ENCODE measurements at places on chromosomes 5 and 9.

DNA sequence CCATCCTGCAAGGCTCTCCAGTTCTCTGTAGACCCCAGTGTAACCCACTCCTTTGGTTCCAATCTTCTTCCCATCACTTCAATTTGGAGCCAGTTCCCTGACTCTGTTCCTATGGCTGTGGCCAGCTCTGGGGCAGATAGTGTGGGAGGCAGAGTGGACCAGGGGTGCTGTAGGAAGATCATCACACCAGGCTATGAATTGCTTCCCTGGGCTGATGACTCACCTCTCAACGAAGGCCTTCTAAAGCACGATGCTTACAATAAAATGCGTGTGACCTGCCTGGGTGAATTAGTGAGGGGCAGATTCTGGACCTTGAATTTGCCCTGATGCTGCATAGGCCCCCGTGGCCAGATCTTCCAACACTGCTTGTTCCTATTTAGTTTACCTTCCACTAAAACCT lies 289.7 kb downstream of the FBXL7 start:
- no peak for DNase-seq

DNA sequence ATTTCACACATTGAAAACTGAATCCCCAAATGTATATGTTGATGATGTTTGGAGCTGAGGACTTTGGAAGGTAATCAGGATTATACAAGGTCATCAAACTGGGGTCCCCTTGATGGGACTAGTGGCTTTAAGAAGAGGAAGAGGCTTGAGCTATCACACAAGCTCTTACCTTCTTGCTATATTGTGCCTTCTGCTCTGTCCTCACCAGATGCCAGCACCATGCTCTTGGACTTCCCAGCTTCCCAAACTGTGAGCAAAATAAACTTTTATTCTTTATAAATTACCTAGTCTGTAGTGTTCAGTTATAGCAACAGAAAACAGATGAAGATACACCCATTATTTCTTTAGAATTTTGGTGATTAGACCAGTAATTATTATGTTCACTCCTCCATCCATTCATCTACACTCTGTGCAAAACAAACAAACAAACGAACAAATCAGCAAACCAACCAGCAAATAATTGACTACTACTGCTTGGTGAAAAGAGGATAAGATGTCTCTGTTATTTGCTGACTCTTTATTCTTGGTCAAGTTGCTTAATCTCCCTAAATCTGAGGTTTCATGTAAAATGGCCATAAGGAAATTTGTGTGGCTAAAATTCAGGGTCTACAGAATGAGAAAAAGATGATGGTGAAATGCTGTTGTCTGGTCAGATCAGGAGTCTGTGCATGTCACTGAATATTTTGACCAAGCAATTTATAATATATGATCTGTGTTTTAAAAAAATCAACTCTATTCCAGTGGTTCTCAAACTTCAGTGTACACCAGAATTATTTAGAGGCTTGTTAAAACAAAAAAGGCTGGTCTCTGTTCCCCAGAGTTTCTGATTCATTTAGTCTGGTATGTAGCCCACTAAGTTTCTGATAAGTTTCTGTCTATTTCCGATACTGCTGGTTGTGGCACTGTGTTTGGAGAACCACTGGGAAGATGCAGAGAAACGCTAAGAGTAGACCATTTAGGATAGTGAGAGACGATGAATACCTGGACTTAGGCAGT lies 854.1 kb downstream of the MAT2B start:
- no peak for DNase-seq

DNA sequence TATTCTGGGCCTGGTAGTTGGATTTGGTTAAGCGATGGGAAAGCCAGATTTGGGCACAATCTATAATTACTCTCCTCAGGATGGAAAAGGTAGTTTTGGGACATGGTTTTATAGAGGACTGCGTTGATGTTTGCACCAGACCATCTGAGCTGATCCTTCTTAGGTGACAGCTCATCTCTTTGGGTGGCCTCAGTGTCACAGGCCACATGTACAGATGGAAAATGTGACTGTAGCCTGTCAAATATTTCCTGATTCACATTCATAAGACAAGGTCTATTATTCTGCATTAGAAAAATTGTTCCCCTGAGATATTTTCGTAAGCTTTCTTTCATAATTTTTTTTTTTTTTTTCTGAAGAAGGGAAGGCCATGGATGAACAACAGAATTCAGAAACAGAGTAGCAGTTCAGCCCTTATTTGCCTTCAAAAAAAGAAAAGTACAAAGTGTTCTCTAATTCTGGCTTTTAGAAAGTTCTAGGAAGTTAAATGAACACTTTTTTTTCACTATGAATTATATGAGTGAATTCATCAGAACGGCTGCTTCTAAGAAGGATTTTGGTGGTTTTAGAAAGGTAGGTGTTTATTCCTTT lies 81.0 kb downstream of the NNT start:
- no peak for DNase-seq

GRCh38 chr5:43353668-43354067 lies 40.5 kb upstream of the HMGCS1 start:
- no peak for DNase-seq

DNA sequence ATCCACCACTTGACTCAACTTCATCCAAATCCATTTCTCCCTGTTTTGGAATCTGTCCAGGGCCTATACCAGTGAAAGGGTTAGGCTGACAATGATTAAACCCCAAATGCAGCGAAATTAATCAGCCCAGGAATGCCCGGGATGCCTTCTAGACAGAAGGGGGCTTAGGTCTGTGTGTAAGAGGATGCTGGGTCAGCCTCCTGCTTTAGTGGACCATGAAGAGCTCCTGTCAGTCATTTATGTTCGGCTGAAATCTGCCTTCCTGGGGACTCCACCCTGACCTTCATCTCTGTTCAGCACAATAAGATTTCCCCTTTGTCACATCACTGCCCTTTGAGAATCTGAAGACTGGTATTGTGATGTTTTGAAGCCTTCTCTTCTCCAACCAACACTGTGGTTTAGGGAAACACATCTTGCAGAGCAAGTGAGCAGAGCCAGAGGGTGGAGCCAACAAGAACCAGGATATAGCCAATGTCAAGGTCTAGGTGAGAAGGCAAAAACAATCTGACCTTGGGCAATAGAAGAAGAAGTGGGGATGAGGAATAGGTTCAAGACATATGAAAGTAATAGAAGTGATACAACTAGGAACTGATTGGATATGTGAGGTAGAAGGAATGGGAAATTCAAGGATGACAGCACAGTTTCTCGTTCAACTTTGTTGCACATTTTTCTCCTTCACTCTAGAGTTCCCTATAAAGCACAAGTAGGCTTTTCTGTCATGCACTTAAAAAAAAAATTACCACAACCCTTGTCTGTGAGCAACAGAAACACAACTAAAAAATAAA lies 234.4 kb downstream of the ARHGAP26 start:
- no peak for DNase-seq

- no peak for DNase-seq
Measured at GRCh38 chr9:112061152-112061740, 113.9 kb downstream of the SUSD1 start.

- DNase-seq = no peak
Measured at GRCh38 chr9:91256235-91256634, 105.5 kb downstream of the AUH start.

DNA sequence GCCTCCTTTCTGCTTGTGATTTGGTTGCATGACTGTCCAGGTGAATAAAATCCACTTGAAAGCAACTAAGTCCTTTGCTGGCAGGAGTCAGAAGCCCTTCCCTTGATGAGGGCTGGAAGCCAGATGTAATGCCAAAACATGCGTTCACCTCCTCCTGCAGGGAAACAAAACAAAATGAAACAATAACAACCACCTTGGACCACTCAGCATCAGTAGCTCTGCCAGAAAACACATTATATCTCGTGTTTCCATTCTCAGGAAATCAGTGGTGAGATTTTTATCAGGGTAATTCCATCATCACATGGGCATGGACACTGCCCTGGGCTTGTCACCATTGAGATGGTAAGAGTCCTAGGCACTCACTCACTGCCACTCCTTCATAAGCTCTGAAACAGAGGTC lies 350.3 kb upstream of the ACTBL2 start:
- no peak for DNase-seq

DNA sequence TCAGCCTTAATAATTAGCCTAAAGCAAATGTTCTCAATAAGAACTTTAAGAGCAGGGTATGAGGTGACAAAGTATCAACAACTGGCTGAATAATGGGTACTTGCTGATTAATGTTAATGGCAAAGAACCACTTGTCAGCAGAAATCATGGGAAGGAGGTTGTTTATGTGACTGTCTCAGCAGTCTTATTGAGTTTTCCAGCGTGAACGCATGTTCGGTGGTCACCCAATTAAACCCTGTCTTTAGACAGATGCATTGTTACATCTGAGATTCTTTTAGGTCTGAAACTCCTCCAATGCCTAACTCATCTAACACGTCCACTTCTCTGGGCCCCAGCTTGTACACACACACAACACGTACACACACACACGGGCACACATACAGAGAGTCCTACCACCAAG lies 18.2 kb upstream of the TSSK1B start:
- DNase-seq = no peak

DNA sequence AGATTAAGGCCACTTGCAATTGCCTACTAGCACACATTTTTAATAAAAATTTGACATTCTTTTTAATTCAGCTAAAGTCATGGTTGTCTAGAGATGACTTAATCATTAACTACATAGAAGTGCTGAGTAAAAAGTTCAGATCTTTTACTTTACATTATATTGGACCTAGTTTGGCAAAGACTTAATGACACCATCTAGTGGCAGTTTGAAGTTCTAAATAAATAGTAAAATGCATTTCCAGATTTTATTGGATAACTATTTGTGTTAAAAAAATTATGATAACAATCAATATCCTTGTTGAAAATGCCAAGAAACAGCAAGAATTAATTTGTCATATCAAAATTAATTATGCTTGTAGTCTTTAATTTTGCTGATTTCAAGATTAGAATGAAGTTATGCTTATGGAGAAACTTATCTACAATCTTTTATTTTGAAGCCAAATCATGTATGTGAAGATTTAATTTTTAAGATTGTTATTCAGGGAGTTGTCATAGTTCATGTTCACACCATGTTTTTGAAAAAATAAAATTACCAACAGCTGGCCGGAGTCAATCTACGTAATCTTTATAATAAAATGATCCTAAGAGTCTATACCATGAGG lies 69.6 kb upstream of the PJA2 start:
- DNase-seq = no peak

- DNase-seq = no peak
Measured at GRCh38 chr5:127079994-127080491, 6.7 kb upstream of the C5orf63 start.

GRCh38 chr5:172852490-172853354 lies 18.7 kb downstream of the ERGIC1 start:
- DNase-seq = no peak

- no peak for DNase-seq
Measured at GRCh38 chr5:35815089-35815936, 41.4 kb upstream of the IL7R start.

DNA sequence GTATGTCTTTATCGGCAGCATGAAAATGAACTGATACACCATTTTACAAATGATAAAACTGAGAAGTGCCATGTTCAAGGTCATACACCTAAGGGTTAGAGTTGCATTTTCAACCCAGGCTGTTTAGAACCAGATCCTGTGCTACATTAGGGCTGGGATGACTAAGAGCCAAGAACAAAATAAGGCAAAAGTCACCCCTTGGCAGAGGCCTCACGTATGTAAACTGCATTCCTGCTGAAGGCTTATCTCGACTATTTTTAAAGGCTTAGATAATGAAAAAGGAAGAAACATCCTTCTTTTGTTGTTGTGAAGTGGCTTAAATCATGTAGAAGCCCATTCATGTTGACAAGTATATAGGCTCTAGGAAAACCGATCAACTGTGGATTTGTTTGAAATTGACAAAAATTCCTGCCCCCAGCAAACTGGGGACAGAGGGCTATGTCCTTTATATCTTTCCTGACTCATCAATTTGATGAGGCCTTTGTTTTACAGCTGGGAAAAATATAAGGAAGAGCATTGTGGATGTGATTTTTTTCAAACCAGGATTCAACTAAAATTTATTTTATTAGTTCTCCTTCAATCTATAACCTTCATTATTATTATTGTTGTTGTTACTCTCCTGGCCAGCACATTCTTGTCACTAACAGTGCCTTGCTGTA lies 196.5 kb downstream of the SNX18 start:
- DNase-seq = no peak

- DNase-seq = no peak
Measured at GRCh38 chr5:162593881-162594280, 526.3 kb downstream of the GABRG2 start.

GRCh38 chr5:160978944-160979343 lies 126.9 kb upstream of the ATP10B start:
- no peak for DNase-seq

DNA sequence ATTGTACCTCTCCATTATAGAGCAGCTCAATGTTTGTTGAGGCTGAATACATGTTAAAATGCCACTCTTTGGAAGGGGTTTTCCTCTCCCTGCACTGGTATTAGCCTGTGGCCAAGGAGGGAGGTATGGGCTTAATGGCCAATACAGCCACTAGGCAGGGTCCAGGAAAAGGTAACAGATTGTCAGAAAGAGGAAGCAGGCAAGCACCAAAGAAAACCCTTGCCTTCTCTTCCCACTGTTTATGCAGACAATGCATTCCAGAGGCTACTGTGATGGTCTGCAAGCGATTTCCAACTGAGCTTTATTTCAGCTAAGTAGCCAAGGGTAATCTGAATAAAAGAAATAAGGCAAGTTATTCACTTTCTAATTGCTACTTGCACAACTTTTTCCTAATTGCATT lies 95.3 kb upstream of the SLC27A6 start:
- DNase-seq = no peak

DNA sequence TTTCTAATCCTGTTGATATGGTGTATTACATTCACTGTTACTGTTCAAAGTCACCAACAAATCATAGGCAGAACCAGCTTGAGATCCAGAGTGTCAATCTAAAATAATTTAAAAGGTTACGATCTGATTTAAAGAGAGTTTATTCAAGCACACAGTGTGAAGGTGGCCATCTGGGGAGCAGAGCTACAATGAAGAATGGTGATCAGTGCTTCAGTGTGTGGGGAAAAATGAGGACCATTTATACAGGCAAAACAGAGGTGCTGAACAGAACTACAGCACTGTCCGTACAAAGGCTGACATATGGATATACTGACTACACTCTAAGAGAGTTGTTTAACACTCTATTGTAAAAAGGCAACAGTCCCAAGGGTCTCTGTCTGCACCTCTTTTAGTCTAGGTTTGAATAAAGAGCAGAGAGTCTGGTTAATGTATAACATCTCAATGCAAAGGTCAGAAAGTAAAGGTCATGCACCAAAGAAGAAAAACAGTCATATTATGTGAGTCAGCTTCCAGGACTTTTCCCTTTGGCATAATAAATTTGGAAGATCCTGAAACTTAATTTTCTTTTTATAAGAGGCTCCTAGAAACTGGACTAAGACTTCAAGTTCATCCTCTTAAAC lies 29.7 kb upstream of the TDRD7 start:
- DNase-seq = no peak

DNA sequence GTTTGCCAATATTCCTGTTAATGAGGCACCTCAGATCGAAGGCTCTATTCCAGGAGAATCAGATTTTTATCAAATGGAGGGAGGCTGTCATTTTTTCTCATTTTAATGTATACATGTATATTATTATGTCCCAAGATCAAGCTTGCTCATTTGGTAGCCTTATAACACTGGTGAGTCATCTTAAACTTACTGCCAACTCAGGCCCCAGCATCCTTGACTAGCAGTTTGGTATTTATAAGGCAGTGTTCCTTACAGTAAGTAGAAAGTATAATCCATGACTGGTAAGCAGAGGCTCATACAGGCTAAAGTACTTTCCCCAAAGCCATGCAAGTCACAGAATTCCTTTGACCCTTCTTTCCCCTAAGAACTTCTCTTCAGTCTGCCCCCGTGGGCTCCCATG lies 90.7 kb upstream of the NR3C1 start:
- DNase-seq = no peak

GRCh38 chr9:133195029-133195428 lies 14.0 kb downstream of the OBP2B start:
- no peak for DNase-seq

- no peak for DNase-seq
Measured at GRCh38 chr5:41707853-41708603, 162.2 kb downstream of the OXCT1 start.
